Esophagus squamous epithelium (tissue), 5 donors: ENCODE measurements at places on chromosomes 5 and 9. TPM values are rescaled to one million over a fixed set of nuclear protein-coding genes. Genes with fewer than 3 reads are reported as not detected.

DNA sequence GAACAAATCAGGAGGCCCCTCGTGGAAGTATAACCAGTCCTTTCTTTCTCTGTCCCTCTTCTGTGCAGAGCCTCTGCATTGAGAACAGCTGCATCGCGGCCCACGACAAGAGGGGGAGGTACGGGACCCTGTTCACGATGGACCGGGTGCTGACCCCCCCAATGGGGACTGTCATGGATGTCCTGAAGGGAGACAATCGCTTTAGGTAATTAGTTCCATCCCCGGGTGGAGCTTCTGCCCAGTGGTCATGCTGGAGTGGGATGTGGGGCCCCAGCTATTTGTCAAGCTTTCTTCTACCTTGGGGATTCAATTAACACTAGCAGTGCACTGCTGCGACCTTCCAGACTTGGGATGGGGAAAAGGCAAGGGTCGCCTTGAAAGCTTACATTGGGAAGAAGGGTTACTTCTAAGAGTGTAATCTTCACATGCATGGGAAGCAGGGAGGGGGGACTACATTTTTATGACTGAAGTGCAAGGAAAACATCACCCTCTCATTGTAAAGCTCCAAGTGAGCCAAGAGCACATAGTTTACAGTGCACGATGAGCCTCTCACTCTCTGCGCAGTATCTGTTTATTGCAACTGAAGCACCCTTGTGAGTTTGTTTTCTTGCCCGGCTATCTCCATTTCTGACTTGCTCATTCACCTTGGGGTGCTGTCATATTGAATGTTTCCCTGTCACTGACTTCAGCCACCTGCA is 27.0 kb downstream of the TGFBI start:
- peaks cover 15% of the 10 kb centered on the region for H3K36me3 ChIP-seq
- H3K27me3 ChIP-seq, result no peaks in the 10 kb centered on the region

DNA sequence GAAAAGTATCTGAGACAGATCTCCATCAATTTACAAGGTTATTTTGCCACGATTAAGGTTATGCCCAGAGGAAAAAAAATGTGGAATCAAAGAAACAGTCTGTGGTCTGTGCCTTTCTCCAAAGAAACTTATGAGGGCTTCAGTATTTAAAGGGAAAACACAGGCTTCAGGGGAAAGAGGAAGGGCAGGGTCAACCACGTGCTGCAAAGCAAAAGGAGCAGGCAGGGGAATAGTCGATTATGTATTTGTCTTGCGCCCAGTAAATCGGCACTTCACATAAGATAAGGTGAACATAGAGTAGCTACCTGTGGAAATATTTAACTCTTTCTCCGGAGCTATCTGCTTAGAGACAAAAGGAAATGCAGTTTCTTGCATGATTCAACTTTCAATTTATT is 343.7 kb downstream of the RAB3C start:
- H3K4me3 ChIP-seq, result no peak overlapping the region
- H3K27ac ChIP-seq, result no peak overlapping the region
- peaks cover 4% of the 10 kb centered on the region for H3K27me3 ChIP-seq
- peaks cover 5% of the 10 kb centered on the region for H3K4me1 ChIP-seq
- no peak for DNase-seq

DNA sequence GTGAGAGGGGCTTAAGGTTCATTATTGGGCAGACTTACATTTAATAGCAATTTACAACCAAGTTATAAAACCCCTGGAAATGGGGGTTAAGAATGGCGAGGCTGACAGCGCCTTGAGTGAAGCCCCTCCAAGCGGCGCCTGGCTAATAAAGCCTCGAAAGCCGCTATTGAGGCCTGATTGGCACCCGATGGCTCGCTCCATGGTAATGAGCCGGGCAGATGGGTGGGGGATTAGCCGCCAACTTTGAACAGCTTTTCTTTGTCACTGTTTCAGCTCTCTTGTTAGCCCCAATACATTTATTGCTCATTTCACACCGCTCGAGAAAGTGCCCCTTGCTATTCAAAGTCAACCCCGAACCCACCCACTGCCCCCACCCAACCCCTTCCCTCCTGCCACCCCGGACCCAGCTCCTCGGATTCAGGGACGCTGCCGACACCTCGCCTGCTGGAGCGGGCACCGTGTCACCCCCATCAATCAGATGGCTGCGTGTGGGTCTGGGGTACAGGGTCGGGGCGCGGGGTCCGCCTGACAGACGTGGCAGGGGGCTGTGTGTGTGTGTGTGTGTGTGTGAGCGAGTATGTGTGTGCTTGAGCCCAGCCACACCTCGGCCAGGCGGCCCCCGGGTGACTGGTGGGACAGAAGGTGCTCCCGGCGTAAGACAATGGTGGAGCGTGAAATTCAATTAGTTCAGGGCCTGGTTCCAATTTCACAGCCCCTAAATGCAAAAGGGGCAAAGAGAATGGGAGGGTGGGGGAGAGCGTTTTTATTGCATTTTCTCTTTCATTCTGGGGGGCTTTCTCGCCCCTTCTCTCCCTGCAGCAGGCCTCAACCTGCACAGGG is 34.2 kb downstream of the ASS1 start:
- H3K4me3 ChIP-seq, result no peak overlapping the region
- H3K27ac ChIP-seq, result no peak overlapping the region
- H3K27me3 ChIP-seq, result no peaks in the 10 kb centered on the region
- H3K36me3 ChIP-seq, result no peaks in the 10 kb centered on the region

- no peaks in the 10 kb centered on the region for H3K27me3 ChIP-seq
- DNase-seq, result no peak
- H3K27ac ChIP-seq, result peak overlapping the region; percentile 92
- H3K4me1 ChIP-seq, result peaks cover 17% of the 10 kb centered on the region
- no peak overlapping the region for H3K4me3 ChIP-seq
Measured at GRCh38 chr5:72451741-72452505, 55.3 kb downstream of the ZNF366 start.

- peak overlapping the region; percentile 67 for H3K27ac ChIP-seq
- DNase-seq, result no peak
- H3K4me1 ChIP-seq, result peaks cover 6% of the 10 kb centered on the region
- no peaks in the 10 kb centered on the region for H3K27me3 ChIP-seq
- no peak overlapping the region for H3K4me3 ChIP-seq
Measured at GRCh38 chr5:81779916-81780266, 29.0 kb upstream of the SSBP2 start.

ZNF354C gene
- 4.8 TPM for total RNA-seq

MYOZ3 gene
- total RNA-seq, result under 0.01 TPM

SPINK13 gene
- not detected for total RNA-seq

FBP2 gene
- not detected for total RNA-seq
